ENCODE measurements at places on chromosomes 1 and 21.

DNA sequence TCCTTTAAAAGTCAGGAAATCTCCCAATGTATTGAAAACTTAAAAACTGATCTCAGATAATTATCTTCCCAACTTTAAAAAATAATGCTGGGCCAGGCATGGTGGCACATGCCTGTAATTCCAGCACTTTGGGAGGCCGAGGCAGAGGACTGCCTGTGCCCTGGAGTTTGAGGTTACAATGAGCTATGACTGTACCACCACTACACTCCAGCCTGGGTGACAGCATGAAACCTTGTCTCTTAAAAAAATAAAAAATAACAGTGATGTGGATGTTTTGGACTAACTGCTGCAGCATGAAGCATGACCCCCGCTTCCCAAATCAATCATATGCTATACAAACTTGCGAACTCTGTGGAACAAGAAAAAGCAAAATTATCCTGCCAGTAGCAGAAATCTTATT, 186.3 kb downstream of the RERE start:
- DNase-seq = no peak

- DNase-seq = no peak
Observed at GRCh38 chr1:82392946-82393345, 592.2 kb downstream of the ADGRL2 start.

DNA sequence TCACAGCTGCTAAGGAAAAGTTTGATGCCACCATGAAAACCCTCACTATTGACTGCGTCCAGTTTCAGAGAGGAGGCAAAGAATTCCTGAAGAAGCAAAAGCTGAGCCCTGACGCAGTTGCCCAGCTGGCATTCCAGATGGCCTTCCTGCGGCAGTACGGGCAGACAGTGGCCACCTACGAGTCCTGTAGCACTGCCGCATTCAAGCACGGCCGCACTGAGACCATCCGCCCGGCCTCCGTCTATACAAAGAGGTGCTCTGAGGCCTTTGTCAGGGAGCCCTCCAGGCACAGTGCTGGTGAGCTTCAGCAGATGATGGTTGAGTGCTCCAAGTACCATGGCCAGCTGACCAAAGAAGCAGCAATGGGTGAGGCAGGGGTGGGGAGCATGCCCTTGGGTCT, 9.5 kb downstream of the CZIB start:
- no peak for DNase-seq

GRCh38 chr1:11068600-11069473, 9.0 kb upstream of the SRM start:
- no peak for DNase-seq

DNA sequence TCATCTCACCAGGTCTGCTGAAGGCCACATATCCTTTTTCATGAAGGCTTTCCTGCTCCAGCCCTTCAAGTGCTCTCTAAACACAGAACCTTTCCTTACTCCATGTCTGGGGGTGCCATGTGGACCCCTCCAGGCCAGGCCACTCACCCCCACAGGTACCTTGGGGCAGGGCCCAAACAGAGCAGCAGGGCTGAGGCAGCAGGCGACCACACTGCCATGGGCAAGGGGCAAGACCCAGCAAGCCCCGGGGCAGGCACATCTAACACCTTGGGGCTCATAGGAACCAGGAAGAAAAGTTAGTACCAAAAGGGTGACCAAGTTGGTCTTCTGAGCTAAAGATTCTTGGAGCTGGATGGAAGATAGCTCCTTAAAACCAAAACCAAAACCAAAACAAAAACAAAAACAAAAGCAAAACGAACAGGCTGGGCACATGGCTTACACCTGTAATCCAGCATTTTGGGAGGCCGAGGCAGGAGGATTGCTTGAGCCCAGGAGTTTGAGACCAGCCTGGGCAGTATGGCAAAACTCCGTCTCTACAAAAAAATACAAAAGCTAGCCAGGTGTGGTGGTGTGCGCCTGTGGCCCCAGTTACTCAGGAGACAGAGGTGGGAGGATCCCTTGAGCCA, 63.7 kb downstream of the MRPL37 start:
- DNase-seq = no peak

- peak; percentile 39 for DNase-seq
Observed at GRCh38 chr1:184222652-184223052, 164.2 kb upstream of the C1orf21 start.

DNA sequence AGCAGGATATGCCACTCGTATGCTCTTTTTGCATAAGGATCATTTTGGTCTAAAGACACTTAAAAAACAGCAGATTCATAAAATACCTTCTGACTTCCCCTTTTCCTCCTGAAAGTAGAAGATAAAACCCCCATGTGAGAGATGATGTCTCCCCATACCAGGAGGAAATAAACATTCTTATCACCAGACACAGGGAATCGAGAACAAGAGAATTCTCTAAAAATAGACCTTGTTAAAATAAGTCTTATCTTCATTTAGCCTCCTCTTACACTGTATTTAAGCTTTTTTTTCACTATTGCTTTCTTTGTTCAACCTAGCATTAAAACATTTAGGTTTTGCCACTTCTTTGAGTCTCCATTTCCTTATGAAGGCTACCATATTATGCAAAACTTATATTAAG, 709.3 kb downstream of the KCNT2 start:
- no peak for DNase-seq

- DNase-seq = no peak
Observed at GRCh38 chr1:215731699-215732098, 164.6 kb downstream of the KCTD3 start.

- no peak for DNase-seq
Observed at GRCh38 chr1:84859866-84860265, 33.1 kb downstream of the LPAR3 start.

DNA sequence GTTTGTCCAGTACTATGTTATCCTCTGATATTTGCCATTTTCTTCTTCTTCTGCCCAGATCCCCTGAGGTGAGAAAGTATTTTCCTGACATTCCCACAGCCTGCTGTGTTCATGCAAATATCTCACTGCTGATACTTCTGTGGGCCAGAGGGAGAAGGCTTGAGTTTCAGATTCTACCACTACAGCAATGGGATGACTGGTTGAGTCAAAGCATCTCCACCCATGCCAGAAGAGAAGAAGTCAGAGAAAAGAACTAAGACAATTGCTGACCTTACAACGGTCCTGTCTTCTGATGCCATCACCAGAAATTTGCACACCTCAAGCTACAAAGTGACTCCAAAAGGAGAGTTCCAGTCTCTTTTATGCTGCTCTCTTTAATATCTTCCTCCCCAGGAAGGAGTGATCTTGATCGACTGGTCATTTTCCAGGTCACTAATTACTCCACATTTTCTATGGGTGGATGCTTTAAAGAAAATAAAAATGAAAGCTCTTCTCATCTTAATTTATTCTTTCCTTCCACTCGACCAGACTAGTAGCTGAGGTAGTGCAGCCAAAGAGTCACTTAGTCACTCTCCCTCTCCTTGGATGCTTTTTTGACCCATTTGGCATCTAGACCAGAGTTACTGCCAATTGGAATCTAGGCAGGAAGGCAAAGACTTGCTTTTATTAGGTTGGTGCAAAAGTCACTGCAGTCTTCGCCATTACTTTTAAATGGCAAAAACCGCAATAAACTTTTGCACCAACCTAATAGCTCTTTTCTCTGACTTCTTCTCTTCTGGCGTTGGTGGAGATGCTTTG, 195.1 kb downstream of the PTPRC start:
- DNase-seq = peak; percentile 71

- DNase-seq = no peak
Observed at GRCh38 chr21:16773206-16773605, 739.6 kb upstream of the CXADR start.

DNA sequence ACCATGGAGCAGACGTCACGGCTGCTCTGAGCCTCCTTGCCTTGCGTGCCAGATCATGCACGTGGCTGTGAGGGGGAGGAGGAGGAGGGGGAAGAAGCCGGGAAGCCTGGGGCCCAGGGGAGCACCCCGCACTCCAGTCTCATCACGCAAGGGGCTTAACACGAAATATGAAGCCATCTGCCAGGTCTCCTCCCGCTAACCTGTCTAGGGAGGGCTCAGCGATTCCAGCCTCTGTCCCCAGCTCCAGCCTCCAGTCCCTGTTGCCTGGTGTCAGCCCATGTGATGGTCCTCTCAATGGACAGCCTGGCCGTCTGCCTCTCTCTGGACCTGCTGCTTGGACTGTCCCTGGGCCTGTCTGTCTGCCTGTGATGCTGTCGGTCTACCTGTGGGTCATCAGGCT, 22.5 kb upstream of the C1QA start:
- no peak for DNase-seq

GRCh38 chr1:234726359-234726943, 116.5 kb upstream of the IRF2BP2 start:
- no peak for DNase-seq

GRCh38 chr21:28317177-28317950, 675.3 kb downstream of the LTN1 start:
- no peak for DNase-seq

DNA sequence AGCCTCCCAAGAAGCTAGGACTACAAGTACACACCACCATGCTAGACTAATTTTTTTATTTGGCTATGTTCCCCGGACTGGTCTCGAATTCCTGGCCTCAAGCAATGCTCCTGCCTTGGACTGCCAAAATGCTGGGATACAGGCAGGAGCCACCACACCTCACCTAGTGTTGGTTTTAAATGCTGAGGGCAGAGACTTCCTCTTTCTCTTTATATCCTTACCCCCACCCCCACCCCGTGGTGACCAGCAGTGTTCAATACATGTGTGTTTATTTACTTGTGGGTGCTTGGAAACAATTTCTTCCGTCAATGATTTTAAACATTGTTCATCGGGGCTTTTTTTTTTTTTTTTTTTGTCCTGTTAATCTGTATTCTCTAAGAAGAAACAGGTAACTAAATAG, 158.9 kb downstream of the ZBTB18 start:
- no peak for DNase-seq

DNA sequence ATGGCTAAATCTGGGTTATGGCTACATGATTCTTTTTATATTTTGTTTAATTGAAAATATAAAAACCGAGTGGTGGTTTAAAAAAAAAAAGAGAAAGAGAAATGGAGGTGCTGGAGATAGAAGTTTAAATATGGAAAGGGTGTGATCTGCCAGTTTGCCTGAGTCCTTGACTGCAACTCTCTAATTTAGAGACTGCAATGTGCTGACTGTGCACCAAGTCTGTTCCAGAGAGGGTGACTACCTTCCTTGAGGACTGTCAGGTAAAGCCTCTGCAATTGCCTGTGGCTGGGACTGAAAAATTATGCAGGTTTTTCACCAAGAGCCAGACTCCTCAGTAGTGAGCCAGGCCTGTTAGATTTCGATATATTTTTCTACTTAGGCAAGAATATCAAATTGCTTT, 1326.3 kb downstream of the BRINP3 start:
- DNase-seq = no peak

- no peak for DNase-seq
Observed at GRCh38 chr1:182624577-182624976, 20.4 kb upstream of the RGS16 start.

DNA sequence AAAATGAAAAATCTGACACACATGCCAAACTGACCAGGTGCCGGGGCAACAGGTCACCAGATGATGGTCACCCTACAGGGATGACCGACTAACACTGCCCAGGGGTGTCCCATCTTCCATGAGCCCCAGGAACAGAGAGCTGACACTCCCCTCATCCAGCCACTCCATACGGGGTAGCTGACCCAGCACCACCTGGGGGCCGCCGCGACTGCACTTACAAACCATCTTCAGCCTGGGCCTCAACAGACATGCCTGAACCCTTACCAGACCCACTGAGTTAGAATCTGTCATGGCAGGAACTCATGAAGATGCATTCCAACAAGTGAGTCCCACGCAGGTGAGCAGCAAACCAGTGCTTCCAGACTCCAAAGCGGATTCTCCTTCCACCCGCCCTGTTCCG, 31.6 kb upstream of the AJAP1 start:
- no peak for DNase-seq

- no peak for DNase-seq
Observed at GRCh38 chr1:80624682-80625081, 1176.1 kb upstream of the ADGRL2 start.

GRCh38 chr1:159079525-159079924, 3.0 kb upstream of the AIM2 start:
- no peak for DNase-seq

DNA sequence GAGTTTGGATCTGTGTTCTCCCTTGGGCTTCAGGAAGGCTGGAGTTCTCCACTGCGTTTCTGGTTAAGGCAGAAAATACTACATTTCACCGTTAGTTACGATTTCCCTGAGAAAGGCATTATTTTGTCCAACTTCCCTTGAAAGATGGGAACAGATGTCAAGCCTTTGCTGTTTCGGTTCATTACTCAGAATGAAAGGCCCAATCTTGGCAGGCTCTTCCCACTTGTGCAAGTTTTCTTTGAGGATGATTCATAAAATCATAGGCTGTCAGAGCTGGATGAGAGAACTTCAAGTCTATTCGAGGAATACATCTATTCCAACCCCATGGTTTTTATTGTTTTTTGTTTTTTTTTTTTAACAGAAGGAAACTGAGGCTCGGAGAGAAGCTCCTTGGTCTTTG, 205.2 kb downstream of the GRIK3 start:
- peak; percentile 16 for DNase-seq

DNA sequence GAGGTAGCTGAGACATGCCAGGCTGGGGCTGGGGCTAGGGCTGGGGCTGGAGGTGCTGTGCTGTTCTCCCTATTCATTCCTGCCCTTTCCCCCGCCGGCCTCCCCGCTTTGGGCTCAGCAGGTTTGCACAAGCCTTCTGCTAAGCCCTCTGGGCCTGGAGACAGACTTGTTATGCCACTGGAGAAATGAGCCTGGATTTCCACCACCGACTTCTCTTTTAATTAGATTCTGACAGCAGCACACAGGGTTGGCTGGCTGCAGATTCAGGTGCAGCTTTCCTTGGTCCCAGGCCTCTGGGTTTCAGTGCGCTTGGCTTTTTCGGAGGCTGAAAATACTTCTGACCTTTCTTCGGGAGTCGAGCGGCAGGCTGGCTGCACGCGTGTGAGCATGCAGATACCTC, 71.5 kb upstream of the ACTL8 start:
- peak; percentile 46 for DNase-seq

- no peak for DNase-seq
Observed at GRCh38 chr1:241157435-241157834, 199.6 kb downstream of the RGS7 start.

DNA sequence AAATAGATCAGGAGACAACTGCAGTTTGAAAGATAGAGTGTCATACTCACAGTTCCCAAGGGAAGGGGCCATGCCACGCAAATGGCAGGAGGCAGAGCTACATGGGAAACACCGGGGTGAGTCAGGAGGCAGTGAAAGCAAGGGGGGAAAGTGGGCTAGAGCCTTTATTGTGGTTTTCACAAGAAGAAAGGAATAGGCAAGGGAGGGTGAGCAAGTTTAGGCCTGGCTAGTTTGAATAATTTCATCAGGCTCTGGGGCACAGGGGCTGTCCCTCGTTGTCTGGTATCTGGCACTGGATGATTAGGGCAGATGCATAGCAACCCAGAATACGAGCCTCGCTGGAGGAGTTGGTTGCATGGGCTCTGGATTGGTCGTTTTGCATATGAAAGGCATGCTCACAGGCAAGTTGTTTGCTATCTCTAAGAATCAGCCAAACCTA, 17.0 kb upstream of the ITLN2 start:
- DNase-seq = no peak

- no peak for DNase-seq
Observed at GRCh38 chr1:166166329-166166697, 488 bp downstream of the FAM78B start.

GRCh38 chr1:170520601-170521000, 11.4 kb upstream of the GORAB start:
- no peak for DNase-seq

Data from cerebellar cortex (tissue), 1 donor.